ENCODE measurements at places on chromosomes 4 and X. TPM values are rescaled to one million over a fixed set of nuclear protein-coding genes. Genes with fewer than 3 reads are reported as not detected.

The LRAT gene
- polyA plus RNA-seq, result 0.97 TPM

DNA sequence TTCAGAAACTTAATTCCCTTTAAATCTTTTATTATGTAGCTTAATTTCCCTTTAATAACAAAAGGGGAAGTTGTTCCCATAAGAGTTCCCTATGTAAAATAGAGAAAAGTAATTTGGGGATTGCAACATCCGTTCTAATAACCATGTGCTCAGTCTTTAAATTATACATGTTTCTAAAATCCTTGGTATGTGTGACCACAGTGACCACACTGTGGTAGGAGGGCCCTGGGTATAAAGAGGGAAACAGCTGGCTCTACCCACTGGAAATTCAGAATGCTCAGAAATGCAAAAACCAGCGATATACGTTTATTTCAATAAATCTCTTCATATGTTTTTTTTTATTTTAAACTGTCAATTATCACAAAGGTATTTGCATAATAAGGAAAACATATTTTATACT lies 219.1 kb downstream of the FGF13 start:
- DNase-seq, result no peak

DNA sequence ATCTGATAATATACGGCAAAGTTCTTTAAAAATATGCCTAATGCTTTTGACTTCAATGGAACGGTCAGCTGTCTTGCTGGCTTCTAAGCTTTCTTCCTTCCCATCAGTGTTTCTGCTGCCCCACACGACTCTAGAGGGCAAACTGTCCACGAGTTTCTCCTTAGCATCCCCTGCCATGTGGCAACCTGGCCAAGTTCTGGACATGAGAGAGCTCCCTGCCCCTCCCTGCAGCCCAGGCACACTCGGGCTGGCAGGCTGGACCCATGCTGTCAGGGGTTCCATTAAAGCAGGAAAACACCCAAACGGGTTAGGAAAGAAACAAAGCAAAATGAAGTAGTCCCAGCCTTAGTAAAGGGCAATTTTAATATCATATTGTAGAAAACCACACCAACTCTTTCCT lies 38.8 kb downstream of the KDR start:
- no peak for DNase-seq

DNA sequence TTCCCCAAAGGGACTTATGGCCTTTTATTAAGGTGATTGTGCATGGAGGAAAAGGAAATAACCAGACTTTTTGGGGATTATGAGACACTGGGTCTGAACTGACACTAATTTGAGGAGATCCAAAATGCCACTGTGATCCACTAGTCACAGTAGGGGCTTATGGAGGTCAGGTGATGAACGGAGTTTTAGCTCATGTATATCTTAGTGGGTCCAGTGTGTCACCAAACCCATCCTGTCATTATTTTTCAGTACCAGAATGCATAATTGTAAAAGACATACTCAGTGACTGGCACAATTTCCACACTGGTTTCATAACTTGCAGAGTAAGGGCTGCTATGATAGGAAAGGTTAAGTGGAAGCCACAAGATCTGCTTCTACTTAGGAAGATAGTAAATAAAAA lies 131.3 kb downstream of the RTL3 start:
- no peak for DNase-seq

DNA sequence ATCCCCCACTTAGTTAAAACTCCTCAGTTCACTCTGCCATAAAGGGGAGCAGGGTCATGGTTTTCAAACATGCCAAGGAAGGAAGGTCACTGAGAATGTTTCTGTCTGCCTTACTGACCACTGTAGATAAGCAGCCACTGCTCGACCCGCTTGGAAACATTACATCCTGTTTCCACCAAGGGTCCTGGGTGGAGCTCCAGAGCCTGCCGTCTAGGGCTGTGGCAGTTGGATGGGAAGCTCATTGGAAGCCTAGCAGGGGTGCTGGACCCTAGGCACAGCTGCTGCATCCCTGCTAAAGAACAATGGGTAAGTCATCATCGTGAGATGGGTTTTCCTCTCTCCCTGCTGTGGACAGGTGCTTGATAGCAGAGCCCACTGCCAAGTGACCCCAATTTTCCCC lies 76.0 kb upstream of the SRD5A3 start:
- no peak for DNase-seq

The SLC6A14 gene
- polyA plus RNA-seq, result 0.24 TPM

- DNase-seq, result no peak
These were observed 20.2 kb downstream of the MTTP start for GRCh38 chr4:99594818-99595217.

- DNase-seq, result no peak
These were observed 1654.0 kb downstream of the PCDH7 start for GRCh38 chr4:32374206-32374605.

DNA sequence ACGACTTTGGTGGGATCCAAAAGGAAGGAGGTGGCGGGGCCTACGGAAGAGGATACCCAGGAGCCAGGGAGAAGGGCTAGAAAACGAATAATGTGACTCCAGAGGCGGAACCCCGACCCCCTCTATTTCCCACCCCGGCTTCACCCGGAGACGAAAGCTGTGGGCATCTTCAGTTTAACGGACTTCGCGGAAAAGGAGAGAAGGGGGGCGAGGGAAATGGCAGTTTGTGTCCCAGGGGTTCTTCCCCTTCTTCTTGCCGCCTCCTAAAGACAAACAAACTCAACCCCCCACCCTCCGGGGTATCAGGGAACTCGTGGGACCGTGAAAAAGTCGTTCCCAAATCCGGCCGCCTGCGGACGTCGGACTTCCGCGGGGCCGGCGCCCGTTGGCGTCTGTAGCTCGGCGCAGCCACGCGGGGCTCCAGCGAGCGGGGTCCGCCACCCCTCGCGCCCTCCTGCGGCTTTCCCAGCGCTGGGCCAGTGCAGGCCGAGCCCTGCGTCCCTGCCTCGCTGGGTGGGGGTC lies 3.6 kb upstream of the LEF1 start:
- DNase-seq, result no peak

DNA sequence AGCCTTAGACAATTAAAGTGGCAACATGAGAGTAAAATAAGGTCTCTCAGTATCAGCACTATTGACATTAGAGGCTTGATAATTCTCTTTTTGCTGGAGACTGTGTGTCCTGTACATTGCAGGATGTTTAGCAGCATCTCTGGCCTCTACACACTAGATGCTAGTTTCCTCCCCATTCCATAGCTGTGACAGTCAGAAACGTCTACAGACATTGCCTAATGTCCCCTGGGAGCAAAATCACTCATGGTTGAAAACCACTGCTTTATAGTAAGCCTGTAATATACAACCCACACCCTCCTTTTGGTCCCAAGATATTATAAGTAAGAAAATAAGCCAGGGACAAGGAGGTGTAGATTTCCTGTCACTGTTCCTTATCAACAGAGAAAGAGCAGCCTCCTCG lies 166.0 kb downstream of the FRMPD4 start:
- DNase-seq, result no peak

DNA sequence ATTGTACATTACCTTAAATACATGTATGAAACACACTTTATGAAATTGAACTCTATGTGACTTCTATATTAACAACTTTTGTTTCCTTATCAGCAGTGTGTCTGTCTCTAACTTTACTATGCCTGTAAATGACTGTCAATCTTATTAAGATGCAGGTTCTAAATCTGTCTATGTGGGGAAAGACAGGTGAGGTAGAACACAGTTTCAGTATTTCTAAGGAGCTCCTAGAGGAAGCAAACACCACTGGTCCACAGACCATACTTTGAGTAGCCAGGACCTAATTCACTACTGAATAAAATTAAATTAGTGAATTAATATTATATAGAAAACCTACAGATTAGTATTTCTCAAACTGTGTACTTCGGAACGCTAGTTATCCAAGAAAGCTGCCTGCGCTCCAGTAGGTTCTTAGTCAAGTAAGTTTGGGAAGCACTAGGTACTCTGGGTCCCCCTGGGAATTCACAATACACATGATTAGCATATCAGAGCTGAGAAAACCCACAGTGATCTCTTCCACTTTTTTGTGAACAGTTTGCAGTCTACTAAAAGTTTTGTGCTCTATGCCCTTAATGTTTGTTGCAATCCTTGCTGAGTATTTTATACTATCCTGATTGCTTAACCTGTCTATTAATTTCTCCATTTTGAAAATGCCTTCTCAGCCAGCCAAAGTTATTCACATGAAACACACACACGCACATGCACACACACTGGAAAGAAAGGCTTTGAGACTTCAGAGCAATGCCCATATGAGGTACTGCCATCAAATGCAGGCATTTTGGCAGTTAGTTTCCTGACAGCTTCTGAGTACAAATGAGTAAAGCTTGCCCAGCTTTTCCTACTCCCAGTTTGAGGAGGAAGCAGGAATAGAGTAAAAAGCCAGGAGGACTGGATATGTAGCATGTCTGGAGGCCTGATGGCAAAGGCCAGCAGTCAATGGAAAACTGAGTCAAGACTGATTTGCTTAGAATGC lies 133.6 kb upstream of the CPEB2 start:
- no peak for DNase-seq

GRCh38 chrX:1468250-1468772 lies 15.6 kb upstream of the ASMTL start:
- DNase-seq, result no peak

DNA sequence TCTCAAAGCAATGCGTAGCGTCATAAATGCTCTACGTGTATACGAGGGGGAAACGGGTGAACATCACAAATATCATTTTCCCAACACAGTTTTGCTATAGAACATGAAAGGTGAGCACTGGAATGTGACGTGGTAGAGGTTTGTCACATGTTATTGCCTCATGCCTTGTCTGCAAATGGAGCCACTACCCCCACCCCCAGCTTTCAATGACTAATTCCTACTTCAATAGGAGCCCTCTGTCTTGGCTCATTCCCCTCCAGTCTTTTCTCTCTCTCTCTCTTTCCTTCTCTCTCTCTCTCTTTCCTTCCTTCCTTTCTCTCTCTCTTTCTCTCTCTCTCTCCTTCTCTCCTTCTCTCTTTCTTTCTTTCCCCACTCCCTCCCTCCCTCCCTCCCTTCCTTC lies 127.0 kb downstream of the STOX2 start:
- no peak for DNase-seq

DNA sequence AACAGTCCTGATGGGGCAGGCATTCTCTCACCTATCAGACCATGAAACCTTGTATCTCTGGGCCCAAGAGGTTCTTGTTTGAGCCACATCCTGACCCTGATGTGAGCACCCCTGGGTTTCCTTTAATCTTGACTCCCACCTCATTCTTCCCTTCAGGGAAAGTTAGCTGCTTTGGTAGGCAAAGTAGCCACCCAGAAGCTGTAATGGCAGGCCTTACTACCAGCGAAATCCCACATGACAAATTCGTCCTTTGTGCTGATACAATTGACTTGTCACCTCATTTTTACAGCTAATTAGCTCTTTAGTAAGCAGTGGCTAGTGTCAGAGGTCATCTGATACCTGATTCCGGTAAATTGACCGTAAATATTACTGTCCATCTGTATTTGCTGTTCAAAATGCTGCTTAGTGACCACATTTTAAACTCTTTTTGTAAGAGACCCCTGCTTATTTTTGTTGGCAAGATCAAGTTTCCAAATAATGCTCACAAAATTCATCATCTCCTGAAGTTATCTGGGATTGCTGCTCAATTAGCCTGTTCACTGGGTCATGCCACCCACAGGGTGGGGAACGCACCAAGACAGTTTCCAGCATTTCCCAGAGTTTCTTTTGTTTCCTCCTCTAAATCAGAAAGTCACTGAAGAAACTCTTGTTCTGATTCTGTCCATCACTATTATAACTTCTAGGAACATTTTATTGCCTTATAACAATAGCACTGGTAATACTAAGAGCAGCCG lies 329.7 kb downstream of the GPAT3 start:
- DNase-seq, result no peak

GRCh38 chr4:1112174-1112820 lies 1.1 kb downstream of the RNF212 start:
- no peak for DNase-seq

The FGFR3 gene
- 73.9 TPM for polyA plus RNA-seq

The TIGD4 gene
- polyA plus RNA-seq, result 2.0 TPM

DNA sequence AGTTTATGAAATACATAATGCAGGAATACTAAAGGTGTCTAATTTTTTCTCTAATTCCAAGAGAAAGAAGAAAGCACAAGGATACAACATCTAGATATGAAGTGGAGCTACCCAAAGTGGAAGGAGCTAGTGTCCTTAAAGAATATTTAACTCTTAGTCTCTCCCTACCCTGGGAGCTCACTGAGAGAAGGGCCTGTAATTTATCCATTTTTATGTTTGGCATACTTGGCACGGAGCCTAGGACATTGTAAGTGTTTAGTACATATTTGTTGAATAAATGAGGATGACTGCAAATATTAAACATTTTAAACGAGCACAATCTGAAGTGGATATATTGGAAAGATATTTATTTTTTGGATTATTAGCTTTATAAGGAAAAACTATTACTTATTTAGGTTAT lies 674.8 kb downstream of the IQCM start:
- no peak for DNase-seq

GRCh38 chr4:16942491-16942890 lies 44.0 kb upstream of the LDB2 start:
- DNase-seq, result no peak

The CTBP1 gene
- polyA plus RNA-seq, result 98.0 TPM

GRCh38 chrX:53476371-53476770 lies 42.2 kb upstream of the HSD17B10 start:
- no peak for DNase-seq

- DNase-seq, result no peak
These were observed 23.8 kb upstream of the CD38 start for GRCh38 chr4:15754323-15754722.

GRCh38 chr4:65007841-65008439 lies 598.7 kb upstream of the TECRL start:
- no peak for DNase-seq

The OTUD4 gene
- 40.0 TPM for polyA plus RNA-seq

The CT47B1 gene
- not detected for polyA plus RNA-seq

DNA sequence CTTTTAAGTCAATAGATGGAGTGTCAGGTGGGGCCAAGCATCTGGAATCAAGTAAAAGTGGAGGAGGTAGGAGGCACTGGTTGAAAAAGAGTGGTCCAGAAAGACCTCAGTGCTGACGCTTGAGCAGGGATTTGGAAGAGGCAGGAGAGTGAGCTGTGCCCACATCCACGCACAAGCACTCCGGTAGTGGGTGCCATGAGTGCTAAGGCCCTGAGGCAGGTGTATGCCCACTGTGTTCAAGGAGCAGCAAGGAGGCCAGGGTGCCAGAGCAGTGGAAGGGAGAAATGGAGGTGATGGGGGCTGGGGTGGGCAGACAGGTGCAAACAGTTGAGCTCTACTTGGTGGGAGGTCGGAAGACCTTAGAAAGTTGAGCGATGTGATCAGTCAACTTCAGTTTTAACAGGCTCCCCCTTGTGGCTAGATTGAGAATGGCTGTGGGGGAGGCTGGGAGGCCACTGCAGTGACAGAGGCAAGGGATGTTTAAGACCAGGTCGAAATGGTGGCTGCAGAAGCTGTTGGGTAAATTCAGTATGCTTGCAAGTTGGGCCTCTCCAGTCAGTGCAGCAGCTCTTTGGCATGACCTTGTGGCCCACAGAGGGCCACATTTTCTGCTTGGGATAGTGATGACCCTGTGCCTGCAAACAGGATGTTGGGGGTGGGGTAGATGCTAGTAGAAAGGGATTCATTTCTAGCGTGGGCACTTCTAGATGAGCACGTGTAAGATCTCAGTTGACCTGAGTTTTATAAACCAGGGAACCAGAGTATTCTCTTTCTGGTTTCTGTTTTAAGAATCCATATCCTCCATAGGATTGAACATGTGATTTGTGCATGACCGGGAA lies 12.7 kb downstream of the TKTL1 start:
- no peak for DNase-seq

The HDX gene
- polyA plus RNA-seq, result 6.7 TPM

- DNase-seq, result no peak
These were observed 903.4 kb downstream of the TECRL start for GRCh38 chr4:63505714-63506460.

Data from right renal cortex interstitium (tissue), 3 donors.